ENCODE measurements at places on chromosomes 2 and 18.

GRCh38 chr2:44459739-44460138 is 98.0 kb downstream of the CAMKMT start:
- DNase-seq: no peak

DNA sequence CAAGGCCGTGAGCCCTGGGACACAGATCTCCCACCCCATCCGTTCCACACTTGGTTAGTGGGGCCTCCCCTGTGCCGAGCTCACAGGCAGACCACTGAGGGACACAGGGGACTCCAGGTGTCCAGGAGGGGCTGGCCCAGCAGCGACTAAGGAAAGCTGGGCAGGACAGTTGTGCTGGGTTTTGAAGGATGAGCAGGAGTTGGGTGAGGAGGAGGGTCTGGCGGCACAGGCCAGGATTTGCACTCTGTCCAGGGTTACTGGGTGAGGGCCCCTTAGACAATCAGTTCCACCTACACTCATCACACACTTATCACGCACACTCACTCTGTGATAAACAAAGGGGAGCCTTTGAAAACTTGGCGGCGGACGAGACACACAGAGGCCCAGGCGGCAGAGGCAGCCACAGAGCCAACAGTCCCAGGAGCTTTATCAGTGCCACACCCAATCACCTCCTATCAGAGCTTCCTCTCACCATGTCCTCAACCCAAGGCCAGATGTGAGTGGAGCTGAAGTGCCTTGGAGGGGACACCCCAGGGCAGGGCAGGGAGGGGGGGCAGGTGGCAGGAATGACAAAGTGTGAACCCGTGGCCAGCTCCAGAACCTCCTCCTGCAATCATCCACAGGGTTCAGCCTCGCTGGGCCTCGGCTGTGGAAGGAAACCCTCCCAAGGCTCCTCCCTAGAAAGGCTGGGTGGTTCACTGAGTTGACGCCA is 26.6 kb downstream of the BIN1 start:
- peak; percentile 5 for DNase-seq

- no peak for DNase-seq
Measured at GRCh38 chr2:145022666-145023333, 502.9 kb upstream of the ZEB2 start.

- no peak for DNase-seq
Measured at GRCh38 chr2:121902171-121902591, 146.7 kb downstream of the TSN start.

GRCh38 chr18:23723121-23723520 is 33.9 kb downstream of the LAMA3 start:
- DNase-seq: no peak

DNA sequence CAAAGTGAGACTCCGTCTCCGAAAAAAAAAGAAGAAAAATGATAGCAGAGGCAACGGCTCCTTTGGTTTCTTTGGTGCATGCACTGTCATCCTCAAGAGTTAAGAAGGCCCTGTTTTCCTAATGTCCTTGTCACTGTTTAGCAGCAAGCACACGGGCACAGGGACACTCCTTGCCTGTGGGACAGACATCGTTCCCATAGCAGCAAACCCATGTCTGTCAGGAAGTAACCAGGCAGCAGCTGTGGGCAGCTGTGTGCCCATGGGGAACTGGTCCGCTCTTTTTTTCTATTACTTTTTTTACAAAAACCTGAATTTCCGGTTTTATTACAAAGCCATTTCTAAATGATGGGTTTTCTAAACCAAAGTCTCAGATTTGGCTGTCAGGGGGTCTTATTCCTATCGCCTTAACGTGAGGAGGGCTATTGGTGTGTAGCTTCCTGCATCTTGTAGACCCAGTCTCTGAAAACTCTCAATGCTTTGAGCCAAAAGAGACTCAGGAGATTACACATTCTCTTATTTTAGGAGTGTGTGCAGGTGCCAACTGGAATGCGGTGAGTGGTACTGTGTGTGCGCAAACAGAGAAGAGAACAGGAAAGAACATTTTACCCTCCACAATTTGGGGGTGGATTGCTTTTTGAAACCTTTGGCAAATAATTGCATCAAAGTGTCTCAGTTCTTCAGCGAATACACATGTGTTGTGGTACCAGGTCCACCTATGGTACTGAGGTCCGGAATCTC is 109.6 kb downstream of the COLEC12 start:
- no peak for DNase-seq
